ENCODE measurements at places on chromosomes 1 and 21.

GRCh38 chr1:164803366-164803765 is 244.4 kb downstream of the PBX1 start:
- DNase-seq, result no peak

DNA sequence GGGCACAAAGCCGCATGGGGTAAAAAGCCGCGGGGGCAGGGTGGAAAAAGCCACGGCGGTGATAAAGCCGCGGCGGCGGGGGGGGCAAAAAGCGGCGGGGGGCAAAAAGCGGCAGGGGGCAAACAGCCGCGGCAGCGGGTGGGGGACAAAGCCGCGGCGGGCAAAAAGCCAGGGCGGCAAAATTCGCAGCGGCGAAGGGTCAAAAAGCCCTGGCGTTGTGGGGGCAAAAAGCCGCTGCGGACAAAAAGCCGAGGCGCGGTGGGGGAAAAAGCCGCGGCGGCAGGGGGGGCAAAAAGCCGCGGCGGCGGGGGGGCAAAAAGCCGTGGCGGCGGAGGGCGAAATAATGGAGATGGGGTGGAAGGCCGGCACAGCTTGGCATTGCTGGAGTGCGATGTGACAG is 3902.9 kb downstream of the SRGAP2C start:
- DNase-seq, result no peak

DNA sequence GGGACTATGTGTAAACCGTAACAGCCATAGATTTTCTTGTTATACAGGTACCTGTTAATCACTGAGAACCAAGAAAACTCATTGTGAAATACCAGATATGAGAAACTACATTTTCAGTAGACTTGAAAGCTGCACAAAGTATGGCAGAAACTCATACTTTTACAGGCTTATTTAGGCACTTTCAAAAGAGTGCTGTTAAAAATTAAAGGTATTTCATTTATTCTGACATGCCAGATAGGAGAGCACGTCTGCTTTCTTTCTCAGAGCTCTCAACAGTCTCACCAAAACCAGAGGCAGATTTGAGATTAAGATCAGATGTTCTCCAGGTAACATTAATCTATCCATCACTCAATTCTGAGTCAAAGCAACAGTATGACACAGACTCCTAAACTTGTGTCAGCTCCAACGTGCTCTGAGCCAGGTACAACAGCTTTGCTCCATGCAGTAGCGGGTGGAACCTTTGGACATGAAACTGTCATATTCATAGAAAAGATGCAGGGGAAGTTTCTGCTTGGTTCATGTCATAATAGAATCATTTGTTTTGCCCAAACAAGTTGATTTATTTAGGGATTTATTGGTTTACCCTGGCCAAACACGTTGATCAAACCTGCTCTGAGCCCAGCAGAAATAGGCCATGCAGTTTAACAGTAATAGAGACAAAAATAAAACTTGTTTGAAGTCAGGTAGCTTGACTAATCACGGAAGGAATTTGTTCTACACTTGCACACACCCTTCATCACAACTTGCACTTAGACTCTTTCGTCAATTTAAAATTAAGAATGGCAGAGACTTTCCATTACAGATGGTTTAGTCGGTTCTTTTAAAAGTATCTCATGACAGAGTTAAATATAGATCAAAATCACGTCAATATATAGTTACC is 20.8 kb upstream of the TSNAX start:
- no peak for DNase-seq

DNA sequence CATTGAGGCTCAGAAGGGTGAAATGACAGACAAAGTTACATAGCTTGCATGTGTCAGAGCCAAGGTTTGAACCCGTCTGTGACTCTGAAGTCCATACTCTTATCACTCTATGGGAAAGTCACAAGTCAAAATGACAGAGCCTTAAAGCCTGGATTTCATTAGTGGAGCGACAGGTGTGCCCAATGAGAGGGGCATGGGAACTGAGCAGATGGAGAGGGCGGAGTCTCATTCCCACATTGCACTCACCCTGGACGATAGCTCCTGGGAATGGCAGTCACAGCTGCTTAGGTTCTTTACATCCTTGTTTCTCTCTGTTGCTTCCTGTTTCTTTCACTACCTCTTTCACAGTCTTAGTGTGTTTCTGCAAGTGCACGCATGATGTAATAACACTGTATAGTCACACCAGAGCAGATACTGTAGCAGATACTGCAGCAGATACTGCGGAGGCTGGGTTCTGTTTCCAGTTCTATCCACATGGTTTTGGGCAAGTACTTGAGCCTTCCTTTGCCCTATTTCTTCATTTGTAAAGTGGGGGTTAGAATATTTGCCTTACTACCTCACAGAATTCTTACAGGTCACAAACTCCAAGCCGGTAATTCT is 127.2 kb downstream of the ZSCAN20 start:
- no peak for DNase-seq
